ENCODE measurements at places on chromosomes 7 and 10.

- no peak for DNase-seq
Observed at GRCh38 chr7:29105752-29106668, 40.3 kb downstream of the CPVL start.

- no peak for DNase-seq
Observed at GRCh38 chr10:106136175-106136574, 1028.3 kb downstream of the SORCS1 start.

DNA sequence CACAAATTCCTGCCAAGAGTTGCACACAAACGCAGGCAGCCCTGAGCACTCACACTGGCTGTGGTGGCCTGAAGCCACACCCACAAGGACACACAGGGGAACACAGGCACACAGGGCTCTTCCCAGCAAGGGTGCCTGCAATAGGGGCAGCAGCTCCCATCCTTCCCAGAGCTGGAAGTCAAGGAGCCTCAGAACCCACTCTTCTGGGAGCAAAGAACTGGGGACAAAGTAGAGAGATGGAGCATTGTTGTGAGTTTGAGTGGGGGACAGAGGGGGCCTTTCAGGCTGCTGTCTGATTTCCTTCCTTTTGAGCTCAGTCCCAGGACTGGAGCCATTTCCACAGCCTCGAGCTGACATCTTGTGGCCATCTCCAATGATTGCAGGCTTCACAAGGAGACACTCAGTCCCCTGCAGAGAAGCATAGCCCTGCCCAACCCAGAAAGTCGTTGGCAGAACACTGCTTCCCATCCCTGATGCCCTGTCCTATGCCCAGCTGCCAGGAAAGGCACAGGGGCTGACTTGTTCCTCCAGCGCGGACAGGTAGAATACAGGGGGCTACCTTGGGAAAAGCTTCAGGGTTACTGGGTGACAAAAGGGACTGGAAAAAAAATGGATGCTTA lies 34.4 kb upstream of the SLF2 start:
- no peak for DNase-seq

GRCh38 chr7:25565949-25566348 lies 337.7 kb upstream of the NPVF start:
- DNase-seq: no peak

DNA sequence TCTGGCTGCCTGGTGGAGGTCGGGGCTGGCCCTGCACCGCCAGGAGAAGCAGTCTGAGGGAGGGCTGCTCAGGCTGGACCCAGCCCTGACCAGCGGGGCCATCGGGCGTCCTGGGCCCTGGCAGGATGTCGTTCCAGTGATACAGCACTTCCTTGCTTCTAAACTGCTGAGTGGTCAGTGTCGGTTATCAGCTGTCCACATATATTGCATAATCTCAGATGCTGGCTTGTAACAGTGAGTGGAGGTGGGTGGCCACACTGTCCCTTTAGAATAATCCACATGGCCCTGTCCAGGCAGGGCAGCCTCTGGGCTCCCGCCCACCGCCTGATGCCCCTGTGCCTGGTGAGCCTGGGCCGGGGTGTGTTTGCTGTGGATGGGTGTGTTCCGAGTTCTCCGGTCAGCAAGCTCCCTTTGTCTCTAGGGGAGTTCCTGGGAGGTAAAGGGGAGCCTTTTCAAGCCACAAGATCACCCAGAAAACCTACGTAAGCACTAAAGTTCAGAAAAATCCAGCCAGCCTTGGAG lies 86.1 kb downstream of the LHPP start:
- no peak for DNase-seq

- no peak for DNase-seq
Observed at GRCh38 chr7:36315309-36315944, 74.2 kb upstream of the ANLN start.

DNA sequence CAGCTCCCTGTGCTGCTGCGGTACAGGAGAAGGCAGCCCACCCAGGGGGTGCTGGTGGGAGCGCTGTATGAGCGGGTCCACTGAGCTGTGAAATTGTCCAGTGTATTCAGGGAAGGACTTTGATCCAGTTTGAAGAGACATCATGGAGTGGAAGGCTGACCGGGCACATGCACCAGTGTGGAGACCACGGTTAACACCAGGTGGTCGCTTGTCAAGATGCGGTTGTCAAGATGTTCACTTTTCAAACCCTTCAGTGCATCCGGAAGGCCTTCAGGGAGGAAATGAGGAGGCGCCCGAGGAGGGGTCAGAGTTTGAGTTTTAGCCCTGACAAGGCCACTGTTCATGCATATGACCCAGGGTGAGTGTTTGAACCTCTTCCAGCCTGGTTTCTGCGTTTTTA lies 6.1 kb downstream of the DOCK1 start:
- no peak for DNase-seq

- DNase-seq: no peak
Observed at GRCh38 chr7:17118412-17118811, 180.0 kb upstream of the AHR start.

- DNase-seq: no peak
Observed at GRCh38 chr10:63157845-63158624, 24.9 kb downstream of the NRBF2 start.

DNA sequence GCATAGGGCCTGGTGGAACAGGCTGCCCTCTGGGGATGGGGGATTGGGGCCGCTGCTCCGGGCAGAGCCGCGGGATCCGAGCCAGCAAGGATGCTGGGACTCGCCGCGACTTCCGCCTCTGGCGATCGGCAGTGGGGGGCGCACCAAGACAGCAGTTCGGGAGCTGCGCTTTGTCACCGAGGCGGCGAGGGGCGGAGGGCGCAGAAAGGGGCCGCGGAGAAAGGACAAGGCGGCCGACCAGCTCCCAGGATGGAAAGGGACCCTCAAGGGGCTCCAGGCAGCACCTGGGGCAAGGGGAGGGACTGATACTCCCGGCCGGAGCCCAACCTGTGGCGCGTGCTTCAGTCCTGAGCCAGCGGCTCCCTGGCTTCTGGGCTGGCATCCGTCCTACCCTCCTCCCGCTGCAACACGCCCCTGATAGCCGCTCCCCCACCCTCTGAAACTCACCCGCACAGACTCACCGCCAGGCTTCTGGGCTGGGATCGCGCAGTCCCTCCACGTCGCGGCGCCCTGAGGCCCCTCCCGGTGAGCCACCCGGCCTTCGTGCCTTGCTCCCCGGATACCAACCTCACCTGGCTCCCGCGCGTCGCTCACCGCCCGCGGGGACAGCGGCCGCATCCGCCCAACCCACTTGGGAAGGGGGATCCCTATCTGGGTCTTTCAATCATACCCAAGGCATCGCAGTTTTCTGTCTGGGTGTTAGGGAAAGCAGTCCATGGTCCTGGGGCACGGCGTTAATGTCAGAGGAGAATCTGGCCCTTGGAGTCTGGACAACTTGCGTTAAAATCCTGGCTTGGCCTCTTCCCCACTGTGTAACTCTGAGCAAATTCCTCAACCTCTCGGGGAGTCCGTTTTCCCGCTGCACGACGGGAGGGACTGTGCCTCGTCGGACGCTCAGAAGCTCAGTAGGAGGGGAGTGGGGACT lies 7.0 kb upstream of the EVX1 start:
- no peak for DNase-seq

- no peak for DNase-seq
Observed at GRCh38 chr10:12382157-12382548, 32.8 kb downstream of the CAMK1D start.

GRCh38 chr7:1901431-1902210 lies 231.5 kb downstream of the ELFN1 start:
- DNase-seq: no peak

DNA sequence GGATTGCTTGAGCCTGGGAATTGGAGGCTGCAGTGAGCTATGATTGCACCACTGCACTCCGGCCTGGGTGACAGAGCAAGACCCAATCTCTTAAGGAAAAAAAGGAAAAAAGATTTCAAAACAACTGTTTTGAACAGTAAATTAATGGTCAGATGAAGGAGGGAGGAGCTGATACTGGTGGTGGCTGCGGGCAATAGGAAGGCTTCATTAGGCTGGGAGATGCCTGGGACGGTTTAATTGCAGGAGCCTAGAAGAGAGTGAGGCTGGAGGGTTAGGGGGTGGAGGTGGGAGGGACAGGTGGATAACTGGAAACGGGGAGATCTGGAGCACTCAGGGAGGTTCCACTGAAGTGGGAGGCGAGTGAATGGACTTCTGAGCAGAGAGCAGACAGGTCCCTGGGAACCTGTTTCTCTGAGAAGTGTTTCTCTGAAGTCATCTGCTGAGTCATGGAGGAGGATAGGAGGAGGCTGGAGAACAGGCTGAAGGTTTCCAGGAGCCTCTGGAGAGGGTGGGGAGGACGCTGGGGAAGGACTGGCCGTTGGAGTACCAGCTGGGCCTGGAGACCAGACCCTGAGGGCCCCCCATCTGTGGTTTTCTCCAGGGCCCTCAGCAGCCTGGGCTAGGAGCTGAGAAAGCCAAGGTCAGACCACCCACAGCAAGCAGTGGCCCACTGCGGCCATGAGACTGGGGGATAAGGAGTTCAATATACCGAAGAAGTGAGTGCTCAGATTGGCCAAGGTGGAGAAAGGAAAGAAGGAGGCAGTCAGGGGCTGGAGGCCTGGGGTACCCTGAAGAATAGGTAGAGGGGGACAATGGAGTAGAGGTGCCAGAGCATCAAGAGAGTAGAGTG lies 14.4 kb upstream of the YWHAG start:
- no peak for DNase-seq

DNA sequence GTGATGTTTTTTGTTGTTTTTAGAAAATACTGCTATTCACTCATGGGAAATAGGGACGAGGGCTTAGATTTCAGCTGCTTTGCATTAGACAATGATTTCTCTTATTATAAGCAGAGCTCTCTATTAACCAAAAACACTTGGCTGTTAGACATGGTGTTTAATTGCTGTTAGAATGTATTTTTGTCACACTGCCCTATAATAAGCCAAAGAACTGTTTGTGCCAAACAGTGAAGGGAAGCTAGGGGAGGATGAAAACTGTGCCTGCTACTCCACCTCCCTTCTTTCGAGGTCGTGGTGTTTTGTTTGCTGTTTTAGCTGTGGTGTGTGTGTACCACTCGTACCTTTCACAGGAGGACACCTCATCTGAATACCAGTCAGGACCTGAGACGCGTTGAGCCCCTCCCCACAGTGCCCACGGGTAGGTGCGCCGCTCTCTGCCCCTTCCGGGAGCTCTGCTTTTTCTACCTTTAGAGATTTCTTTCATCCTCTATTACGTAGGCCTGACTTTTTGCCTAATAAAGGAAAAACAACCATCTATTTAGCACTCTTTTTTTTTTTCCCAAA lies 57.9 kb downstream of the CUX1 start:
- no peak for DNase-seq

- no peak for DNase-seq
Observed at GRCh38 chr10:21289961-21290360, 235.5 kb downstream of the SKIDA1 start.

DNA sequence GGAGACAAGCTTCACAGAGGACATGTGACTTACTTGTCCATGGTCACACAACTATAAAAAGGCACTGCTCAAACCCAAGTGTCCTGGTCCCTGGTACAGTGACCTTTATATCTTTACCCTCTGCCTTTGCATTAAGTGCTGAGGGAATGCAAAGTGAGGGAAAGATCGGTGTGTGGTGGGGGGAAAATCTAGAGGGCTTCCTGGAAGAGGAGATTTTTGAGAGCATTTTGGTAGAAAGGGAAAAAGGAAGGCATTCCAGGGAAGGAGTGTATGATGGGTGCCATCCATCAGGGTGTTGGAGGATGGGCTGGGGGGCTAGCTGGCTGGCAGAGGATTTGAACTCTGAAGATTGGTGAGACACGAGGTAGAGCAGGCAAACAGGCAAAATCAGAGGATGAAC lies 9.3 kb downstream of the ZNF503 start:
- DNase-seq: no peak

DNA sequence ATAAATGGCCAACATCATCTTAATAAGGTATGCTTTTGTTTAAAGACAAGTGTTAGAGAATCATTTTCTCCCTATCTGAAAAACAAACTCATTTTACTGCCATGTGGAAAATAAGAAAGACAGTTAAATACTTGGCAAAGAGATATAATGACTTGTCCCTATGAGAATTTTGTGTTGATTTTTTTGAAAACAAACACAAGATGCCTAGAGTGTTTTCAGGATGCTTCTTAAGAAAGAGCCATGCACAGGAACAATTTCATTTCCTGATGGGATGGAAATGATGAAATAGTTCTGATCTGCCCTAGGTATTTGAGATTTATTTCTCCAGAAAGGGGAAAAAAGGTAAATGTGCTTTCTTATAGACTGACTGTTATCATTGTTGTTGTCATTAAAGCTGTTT lies 237.5 kb upstream of the GNAI1 start:
- DNase-seq: no peak

DNA sequence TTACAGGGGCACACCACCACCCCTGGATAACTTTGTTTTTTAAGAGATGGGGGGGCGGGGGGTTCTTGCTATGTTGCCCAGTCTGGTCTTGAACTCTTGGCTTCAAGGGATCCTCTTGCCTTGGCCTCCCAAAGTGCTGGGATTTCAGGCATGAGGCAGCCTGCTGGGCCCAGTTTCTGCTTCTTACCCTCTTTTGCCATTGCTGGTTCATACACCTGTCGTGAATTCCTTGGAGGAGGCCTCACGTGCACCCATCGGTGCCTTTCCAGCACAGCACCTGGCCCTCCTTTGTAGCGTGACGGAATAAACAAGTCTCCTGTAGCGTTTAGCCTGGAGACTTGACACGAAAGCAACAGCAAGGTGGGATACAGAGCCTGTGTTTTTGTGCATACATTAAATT lies 75.5 kb downstream of the CARD11 start:
- DNase-seq: no peak

GRCh38 chr7:27933671-27934565 lies 194.0 kb downstream of the TAX1BP1 start:
- no peak for DNase-seq

- DNase-seq: no peak
Observed at GRCh38 chr7:15352421-15353206, 209.2 kb downstream of the AGMO start.

DNA sequence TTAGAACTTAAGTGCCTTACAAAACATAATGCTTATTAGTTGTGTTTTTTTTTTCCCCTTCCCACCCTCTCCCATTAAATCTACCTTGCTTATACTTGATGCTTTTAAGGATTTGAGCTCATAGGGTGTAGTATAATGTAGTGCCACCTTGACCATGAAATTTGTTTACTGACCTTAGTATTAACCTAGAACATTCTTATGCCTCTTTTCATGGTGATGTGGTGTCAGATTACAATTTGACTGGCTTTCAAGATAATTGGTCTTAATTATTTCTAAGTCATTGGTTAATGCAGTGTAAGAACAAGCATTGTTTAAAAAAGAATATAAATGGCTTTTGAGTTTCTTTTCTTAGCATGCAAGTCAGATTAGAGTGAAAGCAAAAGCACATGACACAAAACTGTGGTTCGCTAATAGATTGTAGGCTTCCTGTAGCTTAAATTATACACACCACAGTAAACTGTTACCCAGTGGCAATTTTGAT lies 61.8 kb downstream of the ADD3 start:
- DNase-seq: no peak

- DNase-seq: no peak
Observed at GRCh38 chr7:30996256-30996655, 32.5 kb downstream of the GHRHR start.

DNA sequence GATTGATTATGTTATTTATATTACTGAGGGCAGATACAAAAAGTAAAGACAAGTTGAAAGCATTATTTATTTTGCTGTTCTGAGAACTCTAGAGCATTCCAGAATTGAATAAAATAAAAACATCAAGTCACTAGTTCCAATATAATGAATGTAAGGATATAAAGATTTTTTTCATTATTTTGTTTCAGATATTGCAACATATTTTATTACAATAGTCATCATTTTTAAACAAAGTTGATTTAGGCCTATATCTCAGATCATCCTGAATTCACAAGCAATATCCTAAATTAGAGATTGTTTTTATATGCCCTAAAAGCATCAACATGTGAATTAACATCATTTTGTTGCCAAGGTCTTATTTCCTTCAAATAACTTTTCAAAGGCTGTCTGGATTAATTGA lies 535.6 kb upstream of the KCND2 start:
- DNase-seq: no peak

- no peak for DNase-seq
Observed at GRCh38 chr7:159107161-159107892, 37.3 kb downstream of the VIPR2 start.
